SW 1271 (cell line): ENCODE measurements at places on chromosomes 12 and 14.

- no peak for DNase-seq
These were observed 506.6 kb upstream of the ATXN7L3B start for GRCh38 chr12:74031045-74031444.

DNA sequence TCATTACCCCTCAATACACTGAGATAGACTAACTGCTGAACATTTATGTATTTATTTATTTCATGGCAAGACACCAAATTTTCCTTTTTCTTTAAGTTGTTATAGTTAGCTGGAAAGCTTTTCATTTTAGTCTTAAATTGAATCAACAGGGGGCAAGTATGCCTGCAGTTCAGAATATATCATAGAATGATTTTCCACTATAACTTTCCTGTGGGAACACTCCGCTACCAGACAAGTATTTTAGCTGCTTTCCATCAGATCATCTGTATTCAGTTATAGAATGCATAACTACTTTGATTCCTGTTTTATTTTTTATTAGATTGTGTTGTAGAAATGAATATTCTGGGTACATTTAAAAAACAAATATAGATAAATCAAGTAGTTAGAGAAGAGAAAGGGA lies 102.0 kb downstream of the SLC6A15 start:
- no peak for DNase-seq

DNA sequence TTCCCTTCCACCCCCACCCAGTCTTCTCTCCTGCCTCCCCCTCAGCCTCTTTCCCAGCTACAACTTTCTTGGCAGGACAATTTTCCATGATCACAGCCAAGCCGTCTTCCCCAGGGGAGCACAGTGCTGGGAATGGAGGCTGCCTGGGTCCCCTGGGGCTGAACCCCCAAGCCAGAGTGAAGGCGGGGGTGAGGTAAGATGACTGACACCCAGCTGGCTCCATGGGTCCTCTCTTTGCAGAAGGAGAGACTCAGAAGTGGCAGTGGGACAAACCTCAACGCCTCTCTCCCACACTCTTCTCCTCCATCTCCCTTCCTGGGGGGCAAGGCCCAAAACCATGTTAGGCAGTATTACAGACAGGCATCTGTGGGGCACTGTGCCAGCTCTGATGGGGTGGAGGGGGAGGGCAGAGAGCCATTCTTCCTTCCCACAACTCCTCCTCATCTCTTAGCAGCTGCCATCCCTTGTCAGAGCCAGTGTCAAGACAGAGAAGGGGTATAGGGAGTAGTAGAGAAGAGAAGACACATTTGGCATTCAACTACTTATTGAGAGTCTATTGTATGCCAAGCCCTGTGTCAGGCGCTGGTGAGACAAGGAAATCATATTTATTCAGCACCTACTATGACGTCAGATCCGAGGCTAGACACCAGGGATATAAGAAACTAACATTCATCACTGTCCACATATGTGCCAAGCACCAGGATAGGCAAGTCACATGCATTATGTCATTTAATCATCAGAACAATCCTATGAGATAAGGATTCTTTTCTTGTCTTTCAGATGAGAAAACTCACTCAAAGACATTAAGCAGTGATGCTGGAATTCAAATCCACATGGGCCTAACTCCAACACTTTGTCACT lies 3.6 kb downstream of the ITGA7 start:
- DNase-seq: no peak

- DNase-seq: no peak
These were observed 1.2 kb downstream of the PTPRQ start for GRCh38 chr12:80445083-80445793.

DNA sequence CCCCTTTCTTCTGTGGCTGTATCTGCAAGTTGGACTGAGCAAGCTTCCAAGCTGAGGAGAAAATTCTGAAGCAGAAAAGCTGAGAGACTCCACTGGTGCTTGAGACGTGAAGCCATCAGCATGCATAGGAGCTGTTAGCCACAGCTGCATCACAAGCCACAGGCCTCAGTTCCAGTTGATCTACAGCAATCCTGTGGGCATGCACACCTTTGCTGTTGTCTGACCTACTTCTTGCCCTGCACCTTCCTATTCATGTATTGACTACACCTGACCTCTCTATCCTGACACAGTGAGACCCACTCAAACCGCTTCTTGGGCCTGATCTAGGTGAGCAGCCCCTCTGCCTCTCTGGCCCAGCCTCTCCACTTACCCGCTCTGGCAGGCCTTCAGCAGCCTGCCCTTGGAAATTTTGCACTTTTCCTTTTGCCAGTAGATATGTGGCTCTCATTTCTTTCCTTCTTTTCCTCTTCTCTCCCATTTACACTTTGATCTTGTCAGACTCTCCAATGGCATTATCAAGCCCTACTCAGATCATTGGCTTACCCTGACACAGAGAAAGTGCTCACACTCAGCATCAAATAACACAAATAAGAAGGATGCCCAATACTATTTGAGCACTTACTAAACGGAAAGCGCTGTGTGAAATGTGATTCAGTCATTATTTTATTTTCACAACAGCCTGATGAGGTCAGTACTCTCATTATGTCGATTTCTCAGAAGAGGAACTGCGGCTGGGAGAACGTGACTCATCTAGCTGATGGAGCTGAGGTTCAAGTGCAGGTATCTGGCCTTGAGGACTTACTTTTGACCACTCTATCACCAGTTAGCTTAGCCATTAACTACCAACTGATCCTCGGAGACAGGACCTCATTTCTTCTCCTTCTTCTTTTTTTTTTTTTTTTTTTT lies 21.9 kb upstream of the PTGR2 start:
- no peak for DNase-seq

DNA sequence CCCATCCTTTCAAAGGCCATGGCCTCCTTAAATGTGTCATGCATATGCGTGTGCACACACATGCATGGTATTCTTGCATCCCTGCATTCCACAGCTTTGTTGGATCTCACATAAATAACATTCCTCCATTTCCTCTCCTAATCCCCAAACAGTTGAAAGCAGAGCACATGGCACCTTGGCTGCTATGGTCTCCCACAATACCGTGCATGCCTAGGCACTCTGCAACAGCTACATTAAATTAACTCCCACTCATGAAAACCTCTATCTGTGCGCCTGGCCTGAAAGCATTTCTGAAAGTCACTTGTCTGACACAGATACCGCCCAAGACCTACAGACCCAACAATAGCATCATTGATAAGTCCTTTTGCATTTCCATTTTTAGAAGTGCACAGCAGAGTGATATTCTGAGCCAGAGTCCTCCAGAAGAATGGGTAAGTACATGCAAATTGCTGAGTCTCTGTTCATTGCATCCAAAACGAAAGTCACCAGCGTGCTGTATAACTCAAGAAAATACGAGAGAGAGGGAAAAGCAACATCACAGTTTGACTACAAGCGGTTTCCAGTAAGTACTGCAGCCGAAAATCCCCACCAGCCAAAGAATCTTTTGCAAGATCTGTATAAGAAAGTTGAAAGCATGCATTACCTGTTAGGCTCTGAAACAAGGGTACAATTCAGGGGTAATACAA lies 436 bp downstream of the ASB2 start:
- DNase-seq: no peak

GRCh38 chr14:98077176-98077575 lies 1194.8 kb downstream of the BCL11B start:
- no peak for DNase-seq

- DNase-seq: no peak
These were observed 28.3 kb downstream of the MLXIP start for GRCh38 chr12:122106843-122107242.

DNA sequence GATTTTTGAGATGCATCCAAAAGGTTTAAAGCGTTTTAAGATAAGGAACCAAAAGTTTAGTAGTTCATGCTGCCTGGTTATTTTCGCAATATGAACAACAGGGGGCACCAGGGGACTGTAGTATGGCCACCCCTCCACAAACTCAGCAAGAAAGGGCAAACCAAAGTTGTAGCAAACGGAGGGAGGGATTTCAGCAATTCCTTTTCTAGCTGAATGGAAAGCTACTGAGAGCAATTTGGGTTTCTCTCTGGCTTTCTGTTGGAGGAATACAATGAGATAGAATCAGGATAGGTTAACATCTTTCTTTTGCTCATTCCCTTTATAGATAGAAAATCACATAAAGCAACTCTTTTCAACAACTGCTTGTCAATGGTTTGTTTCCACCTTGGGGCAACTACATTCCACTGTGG lies 62.5 kb downstream of the DRAM1 start:
- peak; percentile 65 for DNase-seq

DNA sequence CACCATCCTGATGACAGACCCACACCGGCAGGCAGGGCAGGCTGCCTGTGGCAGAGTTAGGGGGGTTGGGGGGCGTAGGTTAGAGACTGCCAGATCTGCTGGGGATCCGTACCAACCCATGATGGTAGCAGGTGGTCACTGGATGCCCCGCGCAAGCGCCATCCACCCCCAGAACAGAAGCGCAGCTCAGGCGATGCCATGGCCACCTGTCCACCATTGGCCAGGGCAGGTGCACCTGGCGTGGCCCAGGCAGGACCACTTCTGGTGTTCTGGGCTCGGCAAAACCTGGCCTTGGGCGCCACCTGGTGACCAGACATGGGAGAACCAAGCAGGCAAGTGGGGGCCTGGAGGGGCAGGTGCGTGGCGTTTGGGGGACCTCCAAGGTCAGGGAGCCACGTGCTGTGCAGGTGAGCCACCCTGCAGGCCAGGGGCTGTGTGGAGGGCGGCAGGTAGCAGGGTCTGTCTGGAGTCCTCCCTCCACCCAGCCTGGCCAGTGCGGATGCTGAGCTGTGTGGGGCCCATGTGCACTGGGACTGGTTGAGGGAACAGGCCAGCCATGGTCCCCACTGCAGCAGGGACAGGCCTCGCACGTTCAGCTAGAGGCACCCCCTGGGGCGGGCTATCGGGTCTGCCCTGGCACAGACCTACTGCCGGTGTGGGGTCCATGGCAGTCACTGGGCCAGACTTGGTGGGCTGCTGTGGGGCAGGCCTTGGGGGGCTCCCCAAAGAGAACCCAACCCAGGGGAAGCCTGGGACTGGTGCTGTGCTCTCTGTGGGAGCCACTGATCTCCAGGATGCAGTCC lies 15.6 kb downstream of the BAG5 start:
- DNase-seq: no peak

- no peak for DNase-seq
These were observed 431.2 kb upstream of the PDE3A start for GRCh38 chr12:19937161-19937560.

DNA sequence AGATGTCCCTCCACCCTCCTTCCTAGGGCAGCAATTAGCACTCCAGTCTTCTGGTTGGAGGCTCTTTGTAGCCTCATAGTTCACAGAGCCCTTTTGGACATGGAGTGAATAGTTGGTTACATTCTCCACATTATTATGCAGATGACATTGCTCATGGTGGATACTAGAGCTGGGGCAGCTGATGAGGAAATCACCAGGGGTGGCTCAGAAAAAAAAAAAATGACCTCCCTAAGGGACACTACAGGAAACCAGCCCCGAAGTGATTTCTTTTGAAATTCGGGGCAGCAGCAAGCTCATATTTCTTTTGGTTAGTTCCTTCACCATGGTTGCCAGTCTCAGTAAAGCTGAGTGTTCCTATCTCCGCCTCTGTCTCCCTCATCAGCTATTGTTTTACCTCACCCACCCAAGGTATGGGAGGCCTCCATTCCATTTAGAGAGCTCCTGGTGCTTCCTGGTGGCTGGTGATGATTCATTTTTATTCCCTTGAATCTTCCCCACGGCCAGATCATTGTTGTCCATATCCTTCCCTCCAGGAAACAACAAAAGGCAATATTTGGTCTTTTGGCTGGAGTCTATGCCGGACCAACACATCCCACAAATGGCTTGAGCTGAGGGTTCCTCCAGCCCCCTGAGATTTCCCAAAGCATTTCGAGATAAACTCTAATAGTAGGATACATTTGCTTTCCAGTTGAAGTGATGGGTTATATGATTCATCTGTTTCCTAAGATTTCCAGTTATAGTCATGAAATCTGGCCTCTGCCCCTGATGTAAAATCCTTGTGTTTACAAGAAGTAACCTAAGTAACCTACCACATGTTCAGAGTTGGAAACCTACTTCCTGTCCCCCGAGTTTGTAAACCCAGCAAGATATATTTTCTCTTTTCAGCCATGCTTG lies 56.2 kb upstream of the NID2 start:
- no peak for DNase-seq

GRCh38 chr12:71353607-71354006 lies 86.0 kb upstream of the LGR5 start:
- DNase-seq: no peak

- no peak for DNase-seq
These were observed 7.3 kb upstream of the MRPL42 start for GRCh38 chr12:93460003-93460402.

GRCh38 chr14:64997108-64997794 lies 10.6 kb downstream of the FNTB start:
- no peak for DNase-seq

DNA sequence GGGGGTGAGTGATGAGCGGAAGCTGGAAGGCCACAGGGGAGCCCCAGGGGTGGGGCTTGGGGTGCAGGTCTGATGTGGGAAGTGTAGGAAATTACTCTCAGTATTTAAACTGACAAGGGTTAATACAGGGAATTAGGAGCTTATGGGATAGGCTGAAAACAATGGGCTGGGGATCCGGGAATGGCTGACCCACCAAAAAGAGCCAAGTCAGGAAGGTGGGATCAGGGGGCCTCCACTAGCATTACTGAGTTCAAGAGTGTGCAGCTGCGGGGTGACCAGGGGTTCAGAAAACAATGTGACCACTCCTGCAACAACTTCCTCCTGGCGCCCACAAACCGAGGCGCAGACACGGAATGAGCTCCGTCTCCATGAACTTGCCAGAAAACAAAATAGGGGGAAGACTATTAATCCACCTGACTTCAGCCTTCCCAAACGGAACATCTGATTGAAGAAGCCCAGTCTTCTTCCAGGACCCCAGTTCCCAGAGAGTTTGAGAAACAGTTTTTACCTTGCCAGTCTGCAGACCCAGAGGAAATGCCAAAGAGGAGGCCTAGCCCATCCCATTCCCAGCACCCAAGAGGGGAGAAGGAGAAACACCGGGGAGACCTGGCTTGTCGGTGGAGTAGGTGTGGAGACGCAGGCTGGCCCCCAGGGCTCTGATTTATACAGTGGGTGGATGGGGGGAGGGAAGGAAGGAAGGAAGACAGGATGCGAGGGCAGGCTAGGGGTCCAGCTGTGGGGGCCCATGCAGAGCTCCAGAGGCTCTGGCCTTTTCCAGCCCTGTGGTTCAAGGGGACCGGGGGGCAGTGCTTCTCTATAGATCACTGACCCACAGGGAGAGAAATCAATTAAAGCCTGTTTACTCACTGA lies 16.5 kb upstream of the YY1 start:
- no peak for DNase-seq

GRCh38 chr12:20205854-20206253 lies 162.5 kb upstream of the PDE3A start:
- DNase-seq: no peak

GRCh38 chr14:84401631-84402030 lies 1128.3 kb upstream of the FLRT2 start:
- DNase-seq: no peak

GRCh38 chr14:91893669-91894068 lies 26.3 kb upstream of the TC2N start:
- DNase-seq: no peak

- no peak for DNase-seq
These were observed 78.6 kb downstream of the BHLHE41 start for GRCh38 chr12:26046203-26046602.

DNA sequence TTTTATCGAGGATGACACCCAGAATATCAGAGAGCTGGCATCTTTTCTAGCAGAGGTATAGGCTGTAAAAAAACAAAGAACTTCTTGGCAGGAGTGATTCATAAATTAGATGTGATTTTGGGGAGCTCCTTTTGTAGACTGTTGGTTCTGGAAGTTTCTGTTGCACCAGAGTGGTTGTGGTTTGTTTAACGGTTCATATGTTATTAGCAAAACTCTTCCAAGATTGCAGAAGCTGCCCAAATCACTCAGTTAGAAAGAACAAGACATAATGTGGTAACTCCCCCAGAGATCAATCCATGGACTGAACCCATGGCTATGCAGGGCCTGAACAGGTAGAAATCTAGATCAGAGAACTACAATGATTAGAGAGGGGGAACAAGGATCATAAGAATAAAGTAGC lies 6.7 kb upstream of the RNASE10 start:
- DNase-seq: no peak
